ENCODE measurements at places on chromosomes 11 and 22.
A peak's percentile ranks its signal among the peaks of the same experiment; 100 is the strongest.

DNA sequence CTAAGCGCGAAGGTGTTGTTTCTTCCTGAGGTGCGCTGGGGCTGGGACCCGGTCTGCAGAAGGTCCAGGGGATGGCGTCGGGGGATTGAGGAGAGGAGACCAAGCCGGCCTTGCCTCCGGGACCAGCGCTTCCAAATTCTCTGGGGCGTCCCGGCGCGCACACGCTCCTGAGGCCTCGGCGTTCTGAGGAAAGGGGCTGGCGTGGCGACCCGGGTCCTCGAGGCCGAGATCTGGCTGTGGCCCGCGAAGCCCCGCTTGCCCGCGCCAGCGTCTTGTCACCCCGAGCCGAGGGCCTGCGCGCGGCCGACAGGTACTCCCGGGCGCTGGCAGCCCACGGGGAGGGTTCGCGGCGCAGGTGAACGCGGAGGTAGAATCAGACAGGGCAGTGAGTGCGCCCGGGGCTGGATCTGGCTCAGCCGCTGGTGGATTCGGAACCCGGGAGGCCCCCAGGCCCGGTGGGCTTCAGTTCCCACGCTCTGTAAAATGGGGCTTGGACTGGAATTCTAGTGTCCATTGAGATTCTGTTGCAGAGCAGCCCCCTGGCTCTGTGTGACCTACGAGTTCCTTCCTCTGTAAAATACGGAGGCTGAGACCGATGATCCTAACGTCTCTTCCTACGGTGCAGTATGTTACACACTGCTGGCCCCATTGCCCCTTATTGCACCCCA is 14.7 kb downstream of the SSH3 start:
- DNase-seq, result no peak

- DNase-seq, result no peak
Observed at GRCh38 chr11:2794046-2794967, 91.3 kb downstream of the CDKN1C start.

DNA sequence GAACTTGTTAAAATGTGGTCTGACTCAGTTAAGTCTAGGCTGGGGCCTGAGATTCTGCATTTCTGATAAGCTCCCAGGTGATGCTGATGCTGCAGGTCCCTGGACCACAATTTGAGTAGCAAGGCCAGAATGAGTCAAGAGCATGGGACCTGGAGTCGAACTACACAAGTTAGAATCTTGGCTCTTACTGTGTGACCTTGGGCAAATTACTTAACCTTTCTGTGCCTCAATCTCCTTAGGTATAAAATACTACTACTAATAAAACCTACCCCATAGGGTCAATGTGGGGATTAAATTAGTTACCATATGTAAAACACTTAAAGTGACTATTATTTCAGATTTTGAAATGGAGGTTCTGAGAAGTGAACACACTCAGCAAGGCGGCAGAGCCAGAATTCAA is 34.3 kb downstream of the GDPD5 start:
- DNase-seq, result no peak

- no peak for DNase-seq
Observed at GRCh38 chr11:66857927-66858185, 992 bp downstream of the LRFN4 start.

DNA sequence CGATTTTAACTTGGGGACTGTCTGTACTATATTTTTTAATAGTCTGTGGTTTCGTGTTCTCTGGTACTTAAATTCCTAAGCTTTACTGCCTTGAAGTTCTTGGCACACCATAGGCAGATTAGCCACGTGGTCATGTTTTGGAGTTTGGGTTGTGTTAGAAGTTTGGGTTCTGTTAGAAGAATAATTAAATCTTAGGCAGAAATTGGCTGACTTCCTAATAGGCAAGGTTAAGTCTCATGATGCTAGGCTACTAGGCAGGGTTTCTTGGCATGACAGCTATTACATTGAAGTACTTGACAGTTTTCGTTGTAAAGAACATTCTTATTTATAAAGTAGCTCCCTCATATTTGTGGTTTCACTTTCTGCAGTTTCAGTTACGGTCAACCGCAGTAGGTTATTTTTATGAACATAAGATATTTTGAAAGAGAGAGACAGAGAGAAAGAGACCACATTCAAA is 30.0 kb upstream of the MMP7 start:
- DNase-seq, result peak; percentile 46

DNA sequence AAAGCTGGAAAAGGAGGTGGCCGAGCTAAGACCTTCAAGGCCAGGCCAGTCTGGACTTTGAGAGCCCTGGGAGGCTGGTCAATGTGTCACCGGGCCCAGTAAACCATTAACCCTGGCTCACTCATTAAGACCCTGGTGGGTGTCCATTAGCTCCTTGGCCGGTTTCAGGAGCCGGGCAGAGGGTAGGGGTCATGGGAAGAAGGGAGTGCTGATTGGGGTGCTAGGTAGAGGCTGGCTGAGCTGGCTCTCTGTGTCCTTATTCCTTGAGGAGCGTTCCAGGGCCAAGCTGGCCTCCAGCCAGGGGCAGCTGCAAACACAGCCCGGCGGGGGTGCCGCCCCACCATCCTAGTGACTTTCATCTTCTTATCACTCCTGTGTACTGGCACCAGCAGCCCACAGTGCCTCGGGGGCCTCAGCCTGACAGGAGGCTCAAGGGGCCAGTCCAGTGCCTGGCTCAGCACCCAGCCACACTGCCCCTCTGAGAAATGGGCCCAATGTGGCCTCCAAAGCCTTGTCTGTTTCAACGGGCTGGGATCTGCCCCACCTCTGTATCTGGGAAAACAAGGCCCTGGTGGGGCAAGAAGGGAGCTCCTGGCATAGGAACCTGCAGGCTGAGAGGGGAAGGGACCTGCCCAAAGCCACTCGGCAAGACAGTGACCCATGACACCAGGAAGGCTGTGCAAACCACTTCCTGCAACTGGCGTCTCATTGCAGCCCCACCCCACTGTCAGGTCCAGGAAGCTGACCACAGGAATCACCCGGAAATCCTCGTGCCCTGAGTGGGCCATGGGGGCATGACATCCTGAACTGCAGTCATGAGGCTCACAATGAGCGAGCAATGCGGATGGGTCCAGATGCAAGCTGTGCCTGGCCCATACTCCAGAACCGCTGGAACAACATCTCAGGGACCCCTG is 15.1 kb upstream of the RGL4 start:
- no peak for DNase-seq

DNA sequence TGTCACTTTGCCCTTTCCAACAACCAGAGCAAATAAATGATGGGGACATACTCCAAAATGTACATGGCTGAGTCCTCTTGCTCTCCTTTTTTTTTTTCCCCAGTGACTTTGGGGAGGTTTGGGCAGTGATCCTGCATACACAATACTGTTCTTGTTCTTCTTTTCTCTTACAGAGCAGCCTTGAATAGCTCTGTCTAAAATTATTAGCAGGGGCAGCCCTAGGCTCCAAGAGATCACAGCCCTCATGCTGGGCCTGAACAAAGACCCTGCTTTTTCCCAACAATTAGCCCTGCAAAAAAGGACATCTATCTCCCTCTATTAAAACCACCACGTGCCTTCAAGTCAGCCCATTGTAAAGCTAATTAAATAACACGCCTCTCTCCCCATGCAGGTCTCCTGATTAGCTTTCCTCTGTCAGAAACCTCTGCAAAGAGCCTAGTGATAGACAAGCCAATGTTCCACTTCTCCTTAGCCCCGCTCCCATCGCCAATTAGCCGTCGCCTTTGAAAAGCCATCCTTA is 54.7 kb downstream of the ETS1 start:
- no peak for DNase-seq

- DNase-seq, result peak; percentile 2
Observed at GRCh38 chr11:93775289-93775688, 8.8 kb upstream of the MED17 start.

GRCh38 chr11:27210531-27210930 is 152.5 kb downstream of the CCDC34 start:
- DNase-seq, result no peak

- no peak for DNase-seq
Observed at GRCh38 chr11:7436657-7437056, 48.6 kb upstream of the OLFML1 start.

- peak; percentile 59 for DNase-seq
Observed at GRCh38 chr11:122108192-122108799, 7.7 kb downstream of the BLID start.

GRCh38 chr11:96177146-96177545 is 165.8 kb downstream of the MAML2 start:
- DNase-seq, result no peak

Data from fibroblast of skin of right biceps (primary cell).